Activated naive CD8-positive, alpha-beta T cell treated with anti-CD3 and anti-CD28 coated beads, Interleukin-2, amount 10 ng/mL, durations not matched to agents 7 days and 5 days (primary cell): ENCODE measurements at places on chromosomes 7 and 10. TPM values are rescaled to one million over a fixed set of nuclear protein-coding genes. Genes with fewer than 3 reads are reported as not detected.
A peak's percentile ranks its signal among the peaks of the same experiment; 100 is the strongest.

DNA sequence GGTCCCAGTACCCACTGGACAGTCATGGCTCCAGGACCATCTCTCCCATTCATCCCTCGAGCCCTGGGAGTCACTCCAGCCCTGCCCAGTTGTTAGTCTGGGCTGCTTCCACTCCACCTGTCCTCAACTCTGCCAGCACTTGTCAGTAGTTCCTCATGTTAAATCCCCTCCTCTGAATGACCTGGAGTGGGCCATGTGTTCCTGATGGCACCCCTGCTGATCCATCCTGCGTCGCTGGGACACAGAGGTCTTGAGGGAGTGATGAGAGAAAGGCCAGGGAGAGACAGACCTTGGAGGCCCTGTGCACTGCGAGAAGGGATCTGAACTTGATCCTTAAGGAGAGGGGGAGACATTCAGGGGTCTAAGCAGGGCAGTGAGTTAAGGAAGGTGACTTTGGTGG lies 174.9 kb downstream of the GRID1 start:
- H3K27ac ChIP-seq: no peak overlapping the region
- no peaks in the 10 kb centered on the region for H3K36me3 ChIP-seq
- no peaks in the 10 kb centered on the region for H3K4me1 ChIP-seq
- DNase-seq: no peak
- H3K27me3 ChIP-seq: peaks cover 7% of the 10 kb centered on the region

GRCh38 chr10:31129271-31129670 lies 97.6 kb upstream of the ZNF438 start:
- H3K36me3 ChIP-seq: peaks cover 1% of the 10 kb centered on the region
- no peak overlapping the region for H3K4me3 ChIP-seq
- H3K27ac ChIP-seq: no peak overlapping the region
- H3K4me1 ChIP-seq: peaks cover 2% of the 10 kb centered on the region

GRCh38 chr10:117936566-117936965 lies 110.2 kb downstream of the RAB11FIP2 start:
- no peaks in the 10 kb centered on the region for H3K36me3 ChIP-seq
- H3K4me3 ChIP-seq: no peak overlapping the region
- no peak for DNase-seq
- no peak overlapping the region for H3K27ac ChIP-seq
- no peaks in the 10 kb centered on the region for H3K4me1 ChIP-seq
- peaks cover 6% of the 10 kb centered on the region for H3K27me3 ChIP-seq

- no peak overlapping the region for H3K27ac ChIP-seq
- no peak for DNase-seq
- no peaks in the 10 kb centered on the region for H3K27me3 ChIP-seq
- H3K4me3 ChIP-seq: no peak overlapping the region
- H3K4me1 ChIP-seq: no peaks in the 10 kb centered on the region
These were observed 761.5 kb downstream of the GATA3 start for GRCh38 chr10:8815969-8816368.

DNA sequence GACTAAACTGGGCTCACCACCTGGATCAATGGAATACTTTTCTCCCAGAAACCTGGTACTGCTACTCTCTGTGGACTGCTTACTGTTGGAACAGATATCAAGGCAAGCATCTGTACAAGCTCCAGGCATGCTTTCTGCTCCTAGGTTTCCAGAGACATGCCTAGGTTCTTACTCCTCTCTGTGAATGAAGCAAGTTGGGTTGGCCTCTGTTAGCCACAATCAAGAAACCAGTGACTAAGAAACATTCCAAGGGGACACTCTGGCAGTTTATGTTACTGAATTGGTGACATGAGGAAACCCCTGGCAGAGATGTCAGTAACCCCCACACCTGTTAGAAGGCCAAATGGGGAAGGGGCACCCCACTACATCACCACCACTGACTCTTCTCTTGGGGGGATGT lies 121.9 kb downstream of the GFRA1 start:
- DNase-seq: no peak
- no peaks in the 10 kb centered on the region for H3K36me3 ChIP-seq
- no peak overlapping the region for H3K4me3 ChIP-seq
- H3K4me1 ChIP-seq: no peaks in the 10 kb centered on the region
- no peak overlapping the region for H3K27ac ChIP-seq

GRCh38 chr10:123795196-123795780 lies 96.3 kb downstream of the CPXM2 start:
- H3K4me1 ChIP-seq: no peaks in the 10 kb centered on the region
- DNase-seq: no peak
- H3K27ac ChIP-seq: no peak overlapping the region

- no peak overlapping the region for H3K4me3 ChIP-seq
- no peak overlapping the region for H3K27ac ChIP-seq
- H3K36me3 ChIP-seq: no peaks in the 10 kb centered on the region
- no peaks in the 10 kb centered on the region for H3K27me3 ChIP-seq
These were observed 68.3 kb downstream of the PRKAG2 start for GRCh38 chr7:151808400-151809145.

DNA sequence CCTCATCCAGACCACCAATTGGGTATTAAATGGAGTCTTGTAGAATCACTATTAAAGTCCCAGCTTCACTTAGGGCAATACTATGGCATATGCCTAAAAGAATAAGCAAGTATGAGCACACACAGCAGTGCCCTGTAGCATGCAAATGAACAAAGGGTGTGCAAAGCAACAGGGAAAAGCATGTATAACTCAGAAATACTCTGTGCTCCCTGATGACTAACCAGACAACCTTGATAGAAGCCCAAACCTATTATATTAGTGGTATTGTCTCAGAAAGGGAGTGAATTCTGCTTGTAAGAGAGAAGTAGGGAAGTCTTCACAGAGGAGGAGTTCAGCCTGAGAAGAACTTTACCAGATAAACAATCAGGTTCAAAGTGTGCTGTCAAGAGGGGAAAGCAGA lies 131.2 kb downstream of the DGKI start:
- no peaks in the 10 kb centered on the region for H3K36me3 ChIP-seq
- peaks cover 5% of the 10 kb centered on the region for H3K27me3 ChIP-seq
- H3K4me1 ChIP-seq: no peaks in the 10 kb centered on the region
- H3K27ac ChIP-seq: no peak overlapping the region

DNA sequence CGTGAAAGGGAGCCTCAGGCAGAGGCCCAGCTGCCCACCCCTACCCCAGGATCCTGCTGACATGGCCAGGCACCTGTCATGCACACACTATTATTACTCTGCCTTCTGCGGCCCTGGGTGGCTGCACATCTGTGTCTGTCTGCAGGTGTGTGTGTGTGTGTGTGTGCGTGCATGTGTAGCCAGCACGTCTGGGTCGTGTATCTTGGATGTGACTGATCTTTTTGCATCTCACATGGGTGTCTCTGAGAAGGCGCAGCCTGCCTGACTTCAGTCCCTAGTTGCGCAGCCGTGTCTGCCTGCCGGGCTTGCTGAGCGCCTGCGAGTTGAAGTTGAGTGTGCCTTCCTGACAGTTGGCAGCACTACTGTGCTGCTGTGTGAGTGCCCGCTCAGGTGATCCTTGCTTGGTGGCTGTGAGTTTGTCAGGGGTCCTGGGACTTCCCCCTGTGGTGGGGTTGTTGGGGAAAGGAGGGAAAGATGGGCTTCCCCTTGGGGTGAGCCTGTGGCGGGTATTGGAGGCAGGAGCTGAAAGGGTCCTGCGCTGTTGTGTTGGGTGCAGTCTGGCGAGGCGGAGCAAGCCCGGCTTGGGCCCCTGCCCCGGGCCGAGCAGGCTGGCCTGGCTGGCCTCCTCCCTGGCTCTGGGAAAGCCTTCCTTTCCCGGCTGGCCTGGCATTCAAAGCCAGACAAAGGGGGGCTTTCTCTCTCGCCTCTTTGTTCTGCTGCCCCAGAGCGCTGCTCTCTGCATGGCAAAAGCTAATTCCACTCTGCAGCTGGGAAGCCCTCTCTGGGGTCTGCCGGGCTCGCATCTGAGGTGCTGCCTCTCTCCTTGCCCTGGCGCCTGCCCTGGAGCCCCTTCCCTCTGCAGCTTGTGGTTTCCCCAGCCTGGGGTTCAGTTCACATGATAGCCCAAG lies 4.9 kb downstream of the TRIM8 start:
- peak; percentile 67 for DNase-seq
- H3K36me3 ChIP-seq: peaks cover 20% of the 10 kb centered on the region
- peak overlapping the region; percentile 87 for H3K4me3 ChIP-seq

- peaks cover under 1% of the 10 kb centered on the region for H3K27me3 ChIP-seq
- no peak overlapping the region for H3K4me3 ChIP-seq
- H3K27ac ChIP-seq: no peak overlapping the region
These were observed 10.7 kb upstream of the PRPS1L1 start for GRCh38 chr7:18038382-18038781.

- peaks cover 4% of the 10 kb centered on the region for H3K27me3 ChIP-seq
- no peak for DNase-seq
- no peaks in the 10 kb centered on the region for H3K36me3 ChIP-seq
- peaks cover 9% of the 10 kb centered on the region for H3K4me1 ChIP-seq
These were observed 170.9 kb downstream of the RAMP3 start for GRCh38 chr7:45328403-45328981.

- no peak overlapping the region for H3K27ac ChIP-seq
- H3K4me3 ChIP-seq: no peak overlapping the region
- H3K36me3 ChIP-seq: peaks cover 7% of the 10 kb centered on the region
These were observed 47.2 kb upstream of the MKI67 start for GRCh38 chr10:128173386-128173785.

- no peaks in the 10 kb centered on the region for H3K27me3 ChIP-seq
- H3K4me3 ChIP-seq: no peak overlapping the region
- H3K27ac ChIP-seq: no peak overlapping the region
- H3K4me1 ChIP-seq: peaks cover 5% of the 10 kb centered on the region
- no peak for DNase-seq
These were observed 57.7 kb upstream of the IGFBP3 start for GRCh38 chr7:45978731-45979211.

DNA sequence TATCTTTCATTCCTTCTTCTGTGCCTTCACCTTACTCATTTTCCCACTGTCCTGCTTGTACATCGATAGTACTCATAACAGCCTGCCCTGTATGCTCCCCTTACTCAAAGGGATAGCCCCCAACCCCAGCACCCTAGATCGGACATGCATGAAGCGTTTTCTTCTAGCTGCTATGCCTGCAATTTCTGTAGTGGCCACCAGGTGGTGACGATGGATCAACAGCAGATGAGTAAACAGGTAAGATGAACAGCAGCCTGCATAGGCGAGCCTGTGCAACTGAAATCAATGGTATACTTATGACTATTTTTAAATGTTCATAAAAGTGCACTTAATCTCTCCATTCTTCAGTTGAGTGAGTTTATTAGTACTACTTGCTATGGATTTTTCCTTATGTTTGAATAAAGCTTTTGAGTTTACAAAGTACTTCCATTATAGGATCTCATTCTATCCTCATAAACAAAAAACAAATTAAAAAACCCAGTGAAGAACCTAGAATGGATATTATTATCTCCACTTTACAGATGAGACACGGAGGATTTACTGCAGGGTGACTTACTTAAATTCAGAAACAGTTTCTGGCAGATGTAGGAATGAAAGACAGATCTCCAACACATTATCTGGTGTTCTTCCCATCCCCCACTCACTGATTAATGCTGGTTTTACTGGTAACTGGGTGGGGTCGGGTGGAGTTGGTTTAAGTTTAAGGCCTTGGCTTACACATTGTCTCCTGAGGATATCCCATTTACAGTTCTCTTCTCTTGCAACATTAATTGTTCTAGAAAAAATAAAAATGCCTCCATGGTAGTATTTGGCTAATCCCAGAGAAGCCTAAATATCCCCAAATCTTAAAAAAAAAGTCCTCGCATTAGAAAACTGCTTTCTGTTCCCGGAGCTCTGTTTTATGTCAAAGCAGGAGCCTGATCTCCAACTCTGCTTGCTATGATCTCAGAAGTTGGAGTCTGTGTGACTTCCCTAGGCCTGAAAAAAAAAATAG lies 222.1 kb downstream of the GLI3 start:
- H3K27me3 ChIP-seq: peaks cover 3% of the 10 kb centered on the region
- H3K4me1 ChIP-seq: peaks cover 1% of the 10 kb centered on the region
- no peak overlapping the region for H3K4me3 ChIP-seq
- peak; percentile 37 for DNase-seq
- H3K27ac ChIP-seq: no peak overlapping the region
- peaks cover 2% of the 10 kb centered on the region for H3K36me3 ChIP-seq

DNA sequence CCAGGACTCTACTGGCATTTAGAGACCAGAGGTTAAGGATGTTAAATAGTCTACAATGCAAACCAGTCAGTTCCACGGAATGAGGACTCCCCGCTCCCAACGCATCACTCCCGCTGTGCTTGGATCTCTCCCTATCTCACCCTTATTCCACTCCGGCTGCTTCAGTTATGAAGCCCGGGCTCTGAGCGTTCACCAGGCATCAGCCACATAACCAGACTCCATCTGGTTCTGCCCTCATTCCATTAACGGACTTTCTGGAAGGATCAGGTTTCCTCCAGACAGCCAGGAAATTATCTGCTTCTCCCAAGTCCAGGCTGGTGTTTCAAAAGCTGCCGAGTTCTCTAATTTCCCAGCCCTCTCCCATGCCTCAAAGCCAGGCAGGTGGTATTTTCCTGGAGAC lies 499.3 kb downstream of the GLRX3 start:
- peaks cover 6% of the 10 kb centered on the region for H3K27me3 ChIP-seq
- no peak for DNase-seq
- H3K27ac ChIP-seq: no peak overlapping the region
- H3K4me3 ChIP-seq: no peak overlapping the region

DNA sequence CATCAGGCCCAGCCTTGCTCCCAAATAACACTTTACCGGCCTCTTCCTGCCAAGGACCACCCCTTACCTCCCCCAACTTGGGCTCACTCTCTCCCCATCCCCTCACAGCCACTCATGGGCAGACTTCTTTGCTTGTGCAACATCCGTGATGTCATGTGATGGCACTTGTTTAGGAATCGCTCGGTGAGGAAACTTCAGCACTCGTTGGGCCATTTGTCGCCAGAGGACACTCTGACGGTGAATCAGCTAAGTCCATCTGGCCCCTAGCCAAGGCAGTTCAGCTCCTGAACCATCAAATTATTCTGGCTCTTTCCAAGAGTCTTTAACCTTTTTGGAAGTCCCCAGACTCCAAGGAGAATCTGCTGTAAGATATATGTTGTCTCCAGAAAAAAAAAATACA lies 19.2 kb downstream of the BTBD16 start:
- no peaks in the 10 kb centered on the region for H3K36me3 ChIP-seq
- peaks cover 10% of the 10 kb centered on the region for H3K4me1 ChIP-seq
- no peak overlapping the region for H3K4me3 ChIP-seq
- DNase-seq: no peak
- H3K27me3 ChIP-seq: peaks cover 5% of the 10 kb centered on the region

- H3K27me3 ChIP-seq: no peaks in the 10 kb centered on the region
- no peaks in the 10 kb centered on the region for H3K36me3 ChIP-seq
- no peak overlapping the region for H3K27ac ChIP-seq
- H3K4me1 ChIP-seq: no peaks in the 10 kb centered on the region
- no peak for DNase-seq
These were observed 148.7 kb downstream of the C7orf25 start for GRCh38 chr7:42763137-42763551.

Gene NEURL1
- total RNA-seq: 2.0 TPM

Gene NUTM2E
- total RNA-seq: 0.37 TPM

Gene INSYN2A
- not detected for total RNA-seq

Gene ANKRD22
- total RNA-seq: not detected

Gene GPR37
- not detected for total RNA-seq

Gene ZNF467
- 1.0 TPM for total RNA-seq

Gene EPHA1
- total RNA-seq: 27.3 TPM

Gene GNAI1
- total RNA-seq: 0.14 TPM

Gene PRKAR2B
- 1.6 TPM for total RNA-seq

Gene CHPF2
- 48.4 TPM for total RNA-seq

Gene NKX1-2
- total RNA-seq: not detected

Gene HOXA5
- not detected for total RNA-seq

Gene NKX2-3
- not detected for total RNA-seq

Gene GHRHR
- total RNA-seq: not detected

Gene EIF4EBP2
- 54.2 TPM for total RNA-seq

Gene FLNC
- total RNA-seq: not detected
